ENCODE measurements at places on chromosomes 5 and 9.

DNA sequence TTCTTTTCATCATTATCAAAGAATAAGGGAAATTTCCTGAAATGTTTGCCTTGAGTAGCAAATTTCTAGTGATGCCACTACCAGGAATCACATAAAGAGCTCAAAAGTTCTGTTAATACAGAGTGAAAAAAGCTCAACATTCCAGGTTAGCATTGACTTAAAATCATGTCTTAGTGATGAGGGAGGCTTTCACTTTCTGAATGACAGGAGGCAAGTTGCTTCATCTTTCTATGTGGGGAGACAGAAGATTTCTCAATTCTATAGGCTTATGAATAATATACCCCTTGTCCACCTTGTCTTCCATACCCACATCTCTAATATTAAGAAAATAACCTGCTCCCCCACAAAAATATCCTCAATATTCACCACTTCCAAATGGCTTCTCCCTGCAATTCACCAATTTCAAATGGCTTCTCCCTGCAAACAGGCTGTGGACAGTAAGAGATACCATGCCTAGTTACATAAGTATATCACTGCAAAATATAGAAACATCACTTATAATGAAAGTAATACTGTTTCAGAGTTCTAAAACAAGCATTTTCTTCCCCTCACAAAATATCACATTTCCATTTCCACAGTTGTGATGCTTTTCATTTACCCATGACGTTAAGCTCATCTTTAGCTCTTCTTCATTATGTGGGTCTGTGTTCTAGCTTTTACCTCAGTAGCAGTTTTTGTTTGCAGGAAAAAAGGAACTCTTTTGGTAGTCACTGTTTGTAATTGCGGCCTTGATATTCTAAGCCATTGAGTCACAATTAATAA, 2.2 kb upstream of the JAK2 start:
- DNase-seq, result no peak

DNA sequence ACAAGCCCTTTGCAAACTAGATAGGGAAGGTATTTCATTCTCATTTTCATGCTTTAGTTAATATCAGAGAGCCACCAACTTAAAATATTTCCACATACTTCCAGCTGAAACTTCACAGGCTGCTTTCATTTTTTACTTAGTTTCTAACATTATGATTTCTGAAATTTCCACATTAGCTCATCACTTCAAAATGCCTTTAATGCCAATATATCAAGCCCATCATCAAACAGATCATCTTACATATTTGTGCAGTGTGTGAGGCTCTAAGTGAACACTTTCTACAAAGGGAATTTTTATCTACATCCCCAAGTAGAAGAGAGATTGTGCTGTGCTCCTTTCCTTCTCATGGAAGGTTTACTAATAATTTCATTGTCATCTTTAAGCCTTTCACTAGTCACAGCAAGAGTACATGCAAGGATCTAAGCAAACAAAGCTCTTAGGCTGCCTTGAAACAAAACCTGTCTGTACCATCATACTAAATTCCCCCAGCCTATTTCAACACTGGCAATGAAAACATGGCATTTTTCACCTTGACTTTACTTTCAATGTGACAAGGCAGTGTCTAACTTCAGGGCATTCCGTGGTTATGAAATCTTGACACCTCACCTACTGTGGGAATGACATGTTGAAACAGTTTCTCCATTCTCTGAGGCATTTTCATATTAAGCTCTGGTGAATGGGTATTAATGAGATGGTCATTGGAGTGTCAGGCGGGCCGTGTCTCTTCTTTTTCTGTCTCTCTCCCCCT, 45.4 kb downstream of the PPP2R2B start:
- no peak for DNase-seq

GRCh38 chr9:137689745-137690529, 71.1 kb downstream of the EHMT1 start:
- peak; percentile 42 for DNase-seq

- no peak for DNase-seq
These were observed at the start of gene SPINK1 for GRCh38 chr5:147831465-147831864. SPINK1 (minus strand) TSS chr5:147831671; CDS start chr5:147831577, 94 bp downstream.

DNA sequence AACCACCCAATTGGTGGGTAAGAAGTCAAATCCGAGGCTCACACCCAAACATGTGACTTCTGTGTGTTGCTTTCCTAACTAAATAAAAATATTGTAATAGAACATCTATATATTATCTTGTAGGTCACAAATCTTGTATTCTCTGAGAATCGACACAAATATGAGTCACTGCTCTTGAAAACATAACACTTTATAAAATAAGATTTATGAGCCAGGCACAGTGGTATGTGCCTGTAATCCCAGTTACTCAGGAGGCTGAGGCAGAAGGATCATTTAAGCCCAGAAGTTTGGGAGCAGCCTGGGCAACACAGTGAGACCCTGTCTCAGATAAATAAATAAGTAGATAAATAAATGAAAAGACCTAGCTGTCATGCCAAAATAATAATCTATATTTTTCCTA, 624.1 kb downstream of the ANXA1 start:
- no peak for DNase-seq

GRCh38 chr5:39854771-39855410, 430.1 kb upstream of the DAB2 start:
- DNase-seq, result no peak

DNA sequence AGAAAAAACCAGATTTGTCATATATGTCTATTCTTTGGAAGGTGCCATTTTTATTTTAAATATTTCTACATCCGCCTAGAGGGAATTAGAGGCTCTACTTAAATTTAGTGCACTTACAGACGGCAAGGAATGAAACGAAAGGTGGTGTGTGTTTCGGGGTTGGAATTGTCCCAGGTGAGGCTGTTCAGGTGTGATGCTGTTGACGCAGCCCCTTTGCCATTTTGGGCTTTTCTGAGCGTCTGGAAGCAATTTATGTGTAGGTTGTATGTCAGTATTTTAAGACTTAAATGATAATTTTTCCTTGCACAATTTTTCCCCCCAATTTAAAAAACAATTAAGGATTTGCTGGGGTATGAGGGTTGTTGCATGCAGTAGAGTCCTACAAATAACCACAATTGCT, 2.0 kb downstream of the TENT4A start:
- no peak for DNase-seq
